ENCODE measurements at places on chromosomes 3 and 15.

- DNase-seq: no peak
Measured at GRCh38 chr3:188192034-188192433, 38.1 kb downstream of the LPP start.

DNA sequence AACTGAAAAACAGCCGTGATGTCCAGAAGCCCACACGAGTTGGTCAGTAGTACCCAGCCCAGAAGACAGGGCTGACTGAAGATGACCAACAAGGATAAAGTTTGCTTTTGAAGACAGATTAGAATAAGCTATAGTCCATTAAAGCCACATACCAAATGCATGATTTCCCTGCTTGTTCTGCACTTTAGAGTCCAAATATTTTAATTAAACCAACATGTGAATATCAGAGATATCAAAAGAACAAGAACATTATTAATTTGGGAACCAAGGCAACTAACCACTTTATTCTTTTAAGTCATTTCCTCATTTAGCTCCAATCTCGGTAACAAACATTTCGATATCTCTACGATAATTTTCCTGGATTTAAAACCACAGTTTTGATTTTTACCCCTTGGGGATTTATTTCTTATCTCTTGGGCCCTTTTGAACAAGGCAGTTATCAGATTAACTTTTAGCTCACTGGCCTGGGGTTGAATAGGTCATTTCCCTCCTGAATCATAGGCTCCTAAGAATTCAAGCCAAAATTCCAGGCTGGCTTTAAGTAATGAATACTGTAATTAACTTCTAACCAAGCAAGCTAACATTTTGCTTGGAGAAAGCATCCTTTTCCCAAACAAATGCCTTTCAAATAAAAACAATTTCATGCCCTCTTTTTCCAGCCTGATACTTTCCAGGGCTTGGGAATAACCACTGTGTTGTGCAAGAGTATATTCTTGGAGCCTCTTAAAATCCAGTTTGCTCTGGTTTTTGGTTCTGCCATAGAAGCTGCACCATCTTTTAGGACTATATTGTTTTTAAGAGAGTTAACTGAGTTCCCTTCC, 102.9 kb upstream of the NR2E3 start:
- DNase-seq: no peak

- no peak for DNase-seq
Measured at GRCh38 chr3:106140431-106140830, 271.6 kb upstream of the CBLB start.

GRCh38 chr3:136831461-136831860, 12.5 kb downstream of the SLC35G2 start:
- no peak for DNase-seq

- no peak for DNase-seq
Measured at GRCh38 chr15:31482122-31482922, 155.7 kb downstream of the KLF13 start.

GRCh38 chr3:197478746-197479668, 76.8 kb downstream of the BDH1 start:
- DNase-seq: no peak

DNA sequence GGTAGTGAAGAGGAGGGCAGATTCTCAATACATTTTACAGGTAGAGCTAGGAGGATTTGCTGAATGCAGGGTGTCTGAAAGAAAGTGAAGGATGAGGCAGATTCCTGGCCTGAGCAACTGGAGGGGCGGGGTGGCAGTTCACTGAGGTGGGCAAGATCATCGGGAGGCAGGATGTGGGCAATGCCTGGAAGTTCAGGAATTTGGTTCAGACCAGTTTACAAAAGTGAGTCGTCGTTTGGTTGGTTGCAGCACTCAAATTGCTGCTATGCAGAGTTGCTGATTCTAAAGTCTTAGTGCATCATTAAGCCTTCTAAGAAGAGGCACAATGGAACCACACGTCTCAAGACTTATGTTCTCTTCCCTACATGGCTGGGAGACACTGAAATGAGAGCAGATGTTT, 134.0 kb downstream of the MFSD1 start:
- DNase-seq: no peak

Measured in T-helper 1 cell (primary cell).